ENCODE measurements at places on chromosomes 12 and 14.

DNA sequence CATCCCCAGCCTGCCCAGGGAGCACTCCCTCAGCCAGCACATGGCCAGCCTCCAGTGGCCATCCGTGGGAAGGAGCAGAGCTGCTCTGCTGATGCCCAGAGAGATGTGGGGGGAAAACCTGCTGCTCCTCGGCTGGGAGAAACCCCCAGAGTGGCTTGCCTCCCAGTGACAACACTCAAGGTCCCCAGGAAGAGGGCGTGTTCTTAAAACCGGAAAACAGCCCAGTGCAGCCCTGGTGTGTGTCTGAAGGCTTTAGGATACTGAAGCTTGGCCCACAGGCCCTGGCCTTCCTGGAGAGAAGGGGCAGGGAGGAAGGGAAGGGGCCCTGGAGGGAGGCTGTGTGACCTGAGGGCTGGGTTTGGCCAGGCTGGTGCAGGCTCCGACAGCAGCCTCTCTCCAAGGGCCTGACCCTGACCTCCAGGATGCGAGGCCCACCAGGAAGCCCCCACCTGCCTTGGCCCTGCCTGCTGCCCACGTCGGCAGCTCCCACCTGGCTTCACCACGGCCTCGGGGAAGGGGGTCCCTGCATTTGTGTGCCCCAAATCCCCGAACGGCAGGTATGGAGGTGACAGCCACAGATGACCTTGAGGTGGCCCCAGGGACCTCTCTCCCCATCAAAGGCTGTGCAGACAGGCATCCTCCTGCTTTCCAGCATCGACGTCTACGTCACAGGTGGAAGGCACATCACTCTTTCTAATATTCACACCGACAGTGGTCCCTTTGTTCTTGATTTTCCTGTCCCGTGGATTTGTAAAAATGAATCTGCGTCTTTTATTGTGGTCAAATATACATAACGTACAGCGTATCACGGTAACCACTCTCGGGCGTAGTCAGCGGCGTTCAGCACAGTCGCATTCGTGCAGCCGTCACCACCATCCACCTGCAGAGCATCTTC is 190.0 kb upstream of the C14orf180 start:
- no peak for DNase-seq

GRCh38 chr12:92226071-92226661 is 80.5 kb upstream of the BTG1 start:
- DNase-seq: peak; percentile 43

DNA sequence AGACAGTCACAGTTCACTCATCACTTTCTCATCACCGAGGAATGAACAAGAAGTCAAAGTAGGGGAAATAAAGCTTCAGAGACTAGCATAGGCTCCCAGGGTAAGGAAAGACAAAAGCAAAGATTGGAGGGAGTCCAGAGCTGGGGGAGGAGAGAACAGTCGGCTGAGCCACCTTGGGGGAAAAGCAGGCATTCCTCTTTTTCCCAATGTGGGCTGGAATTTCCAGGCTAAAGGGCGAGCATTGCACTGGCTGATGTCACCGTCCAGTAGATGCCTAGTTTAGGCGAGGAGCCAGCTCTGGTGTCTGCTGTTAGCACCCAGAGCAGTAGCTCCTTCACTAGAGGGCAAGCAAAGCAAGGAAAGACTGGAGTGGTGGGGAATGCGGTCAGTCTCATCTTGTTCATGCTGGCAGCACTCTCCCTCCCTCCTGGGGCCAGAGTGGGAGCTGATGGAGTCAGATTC is 8.5 kb upstream of the KRT75 start:
- no peak for DNase-seq

- no peak for DNase-seq
Measured at GRCh38 chr12:90075685-90076084, 367.0 kb upstream of the ATP2B1 start.

DNA sequence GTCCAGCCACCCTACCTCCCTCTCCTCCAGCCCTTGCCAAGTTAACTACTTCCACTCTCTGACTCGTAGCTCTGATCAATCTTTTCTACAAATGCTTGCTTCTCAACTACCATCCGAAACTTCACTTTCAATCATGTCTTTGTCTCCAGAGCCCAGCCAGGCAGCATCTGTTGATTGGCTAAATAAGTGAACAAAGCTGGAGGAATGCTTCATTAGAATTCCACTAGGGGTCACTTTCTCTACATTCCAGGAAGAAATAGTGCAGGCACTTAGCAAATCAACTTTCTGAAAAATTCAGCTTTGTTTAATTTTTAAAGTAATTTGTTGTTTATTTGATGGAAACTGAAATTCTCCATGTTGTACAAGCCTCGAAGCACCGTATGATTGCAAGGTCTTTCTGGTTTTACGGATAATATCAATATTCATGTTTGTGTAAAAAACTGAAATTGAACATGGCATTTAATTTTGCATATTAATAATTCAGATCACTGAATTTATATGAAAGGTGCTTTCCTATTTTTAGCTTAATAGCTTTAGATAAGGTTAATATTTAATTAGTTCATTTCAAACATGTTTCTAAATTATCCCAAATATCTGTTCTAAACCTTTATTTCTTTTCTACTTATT is 32.4 kb upstream of the HELB start:
- no peak for DNase-seq

DNA sequence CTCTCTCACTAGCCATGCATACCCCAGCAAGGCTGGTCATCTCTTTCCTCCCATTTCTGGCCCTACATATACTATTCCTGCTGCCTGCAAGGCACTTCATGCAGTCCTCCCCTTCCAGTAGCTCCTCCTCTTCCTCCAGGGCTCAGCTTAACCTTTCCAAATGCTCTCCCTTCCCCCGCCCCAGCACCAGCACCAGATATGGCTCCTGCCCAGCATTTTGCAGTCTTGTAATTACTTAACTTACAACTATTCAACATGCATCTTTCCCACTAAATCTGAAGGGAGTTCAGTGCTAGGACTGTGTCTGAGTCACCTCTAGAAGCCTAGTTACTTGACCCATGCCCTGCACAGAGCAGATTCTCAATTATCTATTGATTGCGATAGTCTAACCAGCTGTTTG is 1.8 kb upstream of the FBXO21 start:
- DNase-seq: no peak

- DNase-seq: no peak
Measured at GRCh38 chr12:122141911-122142725, 31.9 kb downstream of the IL31 start.

GRCh38 chr12:116456330-116457082 is 102.7 kb upstream of the MAP1LC3B2 start:
- DNase-seq: peak; percentile 63

GRCh38 chr12:100987552-100988521 is 193.3 kb downstream of the ANO4 start:
- no peak for DNase-seq

DNA sequence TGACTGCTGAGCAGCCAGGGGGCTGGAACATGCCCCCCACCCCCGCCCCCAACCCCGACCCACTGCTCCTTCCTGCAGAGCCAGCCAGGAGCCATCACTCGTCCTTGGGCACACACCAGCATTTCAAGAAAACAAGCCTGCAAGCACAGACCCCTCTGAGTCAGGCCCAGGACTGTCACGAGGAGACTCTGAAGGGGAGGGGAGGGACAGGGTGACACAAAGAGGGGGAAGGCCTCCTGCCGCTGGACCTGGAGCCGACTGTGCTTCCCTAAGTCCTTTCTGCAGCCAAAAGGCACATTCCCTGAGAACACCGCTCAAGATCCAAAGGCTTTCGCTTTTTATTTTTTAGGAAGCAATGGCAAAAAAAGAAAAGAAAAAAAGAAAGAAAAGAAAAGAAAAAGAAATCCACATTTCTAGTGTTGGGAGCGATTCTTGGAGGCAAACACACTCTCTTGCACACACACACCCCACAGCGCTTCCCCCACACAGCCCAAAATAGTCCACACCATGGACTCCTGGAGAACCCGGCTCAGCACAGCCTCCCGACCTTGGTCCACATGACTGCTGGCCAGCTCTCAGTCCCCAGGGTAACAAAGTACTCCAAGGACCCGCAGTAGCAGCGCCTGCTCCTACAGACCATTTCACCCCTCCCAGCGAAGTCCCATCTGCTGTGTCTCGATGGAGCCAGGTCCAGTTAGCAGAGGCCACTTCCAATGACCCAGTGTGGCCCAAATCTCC is 101.7 kb downstream of the DPF3 start:
- no peak for DNase-seq

- no peak for DNase-seq
Measured at GRCh38 chr12:4177262-4177661, 96.3 kb upstream of the CCND2 start.

DNA sequence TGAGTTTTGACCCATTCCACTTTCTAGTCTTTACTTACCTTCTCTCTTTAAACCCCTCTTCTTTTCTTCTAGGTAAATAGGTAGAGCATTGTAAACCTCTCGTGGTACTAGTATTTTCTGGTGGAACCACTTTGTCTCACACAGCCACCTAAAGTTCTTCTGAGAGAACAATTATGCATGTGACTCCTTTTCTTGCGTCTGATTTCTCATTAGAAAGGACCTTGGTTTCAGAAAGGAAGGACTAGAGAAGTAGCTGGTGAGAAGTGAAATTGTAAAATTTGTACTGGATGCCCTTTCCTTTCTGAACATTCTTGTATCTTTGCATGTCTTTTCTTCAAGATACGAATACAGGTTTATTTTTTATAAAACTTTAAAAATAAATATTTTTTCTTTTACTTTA is 99.0 kb downstream of the NUBPL start:
- DNase-seq: no peak

DNA sequence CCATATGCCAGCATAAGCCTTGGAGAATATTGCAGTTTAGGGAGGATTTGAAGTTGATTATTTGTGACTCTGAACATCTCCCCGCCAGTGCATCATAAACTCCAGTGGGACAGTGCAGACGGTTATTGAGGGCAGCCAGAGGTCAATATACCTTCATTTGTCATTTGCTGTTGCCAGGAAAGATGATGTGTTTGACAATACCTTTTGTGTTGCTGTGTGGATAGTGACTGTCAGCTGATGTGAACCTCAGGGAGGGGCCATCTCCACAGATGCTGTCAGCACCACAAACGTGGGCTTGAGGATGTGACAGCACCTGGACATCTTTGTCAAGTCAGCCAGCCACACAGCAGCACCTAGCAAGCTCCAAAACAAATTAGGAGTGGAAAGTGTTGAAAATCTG is 11.5 kb downstream of the CCDC198 start:
- DNase-seq: no peak

DNA sequence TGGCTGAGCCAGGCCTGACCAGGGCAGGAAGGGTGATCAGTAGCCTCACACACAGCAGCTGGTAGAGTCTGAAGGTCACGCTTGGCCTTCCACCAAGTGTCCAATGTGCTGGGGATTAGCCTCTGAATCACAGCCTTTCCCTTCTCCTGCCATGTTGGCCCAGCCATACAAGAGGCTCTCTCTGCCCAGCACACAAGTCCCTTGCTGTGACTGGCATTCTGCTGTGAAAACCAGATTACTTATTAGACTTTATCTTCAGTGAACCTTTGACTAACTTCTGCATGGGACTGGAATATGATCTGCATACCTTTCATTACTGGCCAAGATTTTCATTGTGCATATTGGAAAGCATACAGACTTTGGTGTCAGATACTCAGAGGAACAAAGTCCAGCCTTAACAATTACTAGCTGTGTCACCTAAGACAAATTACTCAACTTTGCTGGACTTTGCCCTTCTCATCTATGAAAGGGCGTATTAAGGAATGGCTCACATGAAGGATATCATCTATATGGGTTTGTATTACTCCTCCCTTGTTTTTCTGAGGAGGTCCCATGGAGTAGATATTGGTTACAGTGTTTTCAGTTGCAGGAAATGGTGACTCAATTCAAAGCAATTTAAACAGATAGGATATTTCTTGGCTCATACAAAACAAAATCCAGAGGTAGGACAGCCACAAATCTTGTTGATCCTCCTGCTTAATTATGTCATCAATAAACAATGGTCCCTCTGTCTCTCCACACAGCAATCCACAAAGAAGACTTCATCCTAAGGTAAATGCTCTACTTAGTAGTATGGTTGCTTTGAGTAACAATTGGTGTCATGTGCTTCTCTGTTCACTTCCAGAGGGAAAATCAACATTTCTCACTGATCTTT is 99.6 kb downstream of the DYRK2 start:
- DNase-seq: no peak

GRCh38 chr12:16763901-16764300 is 157.9 kb upstream of the LMO3 start:
- no peak for DNase-seq

DNA sequence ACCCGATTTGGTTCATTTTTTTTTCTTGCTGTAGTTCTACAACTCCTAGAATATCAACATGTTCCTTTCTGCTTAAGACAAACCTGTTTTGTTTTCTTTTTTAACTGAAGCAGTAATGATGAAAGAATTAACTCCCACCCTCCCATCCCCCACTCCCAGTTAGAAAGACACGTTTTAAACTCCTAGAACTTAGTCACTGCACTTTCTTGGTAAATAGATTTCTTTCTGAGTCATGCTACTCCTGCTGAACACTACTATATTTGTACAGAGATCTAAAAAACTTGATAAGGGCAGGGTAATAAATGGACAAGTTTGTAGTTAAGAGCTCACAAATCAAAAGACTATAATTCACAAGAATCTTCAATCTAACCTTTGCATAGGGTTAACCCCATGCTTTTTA is 118.9 kb upstream of the PTPRB start:
- no peak for DNase-seq

DNA sequence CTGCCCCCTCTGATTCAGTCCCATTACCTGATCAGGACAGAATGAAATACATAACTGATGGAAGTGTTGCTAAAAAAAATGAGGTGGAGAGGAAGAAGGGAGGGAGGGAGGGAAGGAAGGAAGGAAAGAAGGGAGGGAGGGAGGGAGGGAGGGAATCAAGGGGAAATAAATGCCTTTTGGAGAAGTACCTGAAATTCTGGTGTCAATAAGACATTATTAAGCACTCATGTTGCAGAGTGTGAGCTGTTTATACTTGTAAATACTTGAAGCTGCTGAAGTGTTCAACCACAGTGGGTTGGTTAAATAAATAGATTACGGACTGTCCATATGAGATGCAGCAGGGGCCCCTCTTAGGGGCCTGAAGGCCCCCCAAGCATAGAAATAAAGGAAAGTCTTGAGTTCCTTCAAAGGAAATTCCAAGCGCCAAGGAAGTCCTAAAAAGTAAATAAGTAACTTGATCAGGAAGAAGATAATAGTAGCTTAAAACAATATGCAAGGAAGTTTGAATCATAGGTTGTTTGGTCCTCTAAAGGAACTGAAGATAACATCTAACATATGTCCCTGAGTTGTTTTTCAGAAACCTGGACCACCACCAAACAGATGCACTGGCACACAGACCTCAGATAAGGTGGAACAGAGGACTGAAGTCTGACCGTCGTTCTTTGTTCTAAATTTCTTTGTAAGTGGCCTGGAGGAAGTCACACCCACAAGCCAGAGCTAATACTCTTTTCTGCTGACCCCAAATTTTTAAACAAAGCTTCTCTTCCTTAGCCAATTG is 110.8 kb downstream of the SEC23A start:
- DNase-seq: no peak
